Gastrocnemius medialis (tissue), 4 donors: ENCODE measurements at places on chromosomes 13 and 19. TPM values are rescaled to one million over a fixed set of nuclear protein-coding genes. Genes with fewer than 3 reads are reported as not detected.
A peak's percentile ranks its signal among the peaks of the same experiment; 100 is the strongest.

GRCh38 chr19:34508540-34508939 lies 27.0 kb downstream of the WTIP start:
- no peaks in the 10 kb centered on the region for H3K27me3 ChIP-seq
- H3K4me1 ChIP-seq, result peaks cover 4% of the 10 kb centered on the region
- no peak overlapping the region for H3K4me3 ChIP-seq
- no peaks in the 10 kb centered on the region for H3K36me3 ChIP-seq

DNA sequence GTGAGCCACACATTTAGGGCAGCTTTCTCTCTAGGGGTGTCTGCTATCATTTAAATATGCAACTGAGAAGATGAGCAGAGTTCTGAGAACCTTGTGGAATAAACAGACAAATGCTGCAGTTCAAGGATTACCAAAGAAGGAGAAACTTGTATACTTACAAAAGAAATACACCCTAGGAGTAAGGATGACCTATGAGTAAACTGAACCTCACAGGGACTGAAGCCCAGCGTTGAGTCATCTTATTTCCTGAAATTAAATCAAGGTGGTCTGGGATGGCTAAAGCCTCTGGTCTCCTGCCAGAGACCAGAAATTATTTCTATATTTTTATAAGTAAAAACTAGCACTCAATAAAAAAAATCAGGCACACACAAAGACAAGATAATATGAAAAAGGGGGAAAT lies 40.1 kb downstream of the FAM216B start:
- DNase-seq, result no peak
- H3K4me1 ChIP-seq, result no peaks in the 10 kb centered on the region

- no peak overlapping the region for H3K4me3 ChIP-seq
- H3K27ac ChIP-seq, result peak overlapping the region; percentile 96
- no peaks in the 10 kb centered on the region for H3K27me3 ChIP-seq
- no peak for DNase-seq
- peaks cover 27% of the 10 kb centered on the region for H3K4me1 ChIP-seq
Measured at GRCh38 chr13:33544308-33544707, 258.8 kb upstream of the STARD13 start.

- H3K4me1 ChIP-seq, result no peaks in the 10 kb centered on the region
- H3K27me3 ChIP-seq, result no peaks in the 10 kb centered on the region
- H3K27ac ChIP-seq, result no peak overlapping the region
- DNase-seq, result no peak
- no peak overlapping the region for H3K4me3 ChIP-seq
- no peaks in the 10 kb centered on the region for H3K36me3 ChIP-seq
Measured at GRCh38 chr13:79187917-79188690, 218.0 kb downstream of the RBM26 start.

C1QTNF9B gene
- total RNA-seq, result 0.27 TPM

C19orf38 gene
- total RNA-seq, result 1.5 TPM

S1PR5 gene
- total RNA-seq, result not detected
